CD8-positive, alpha-beta T cell (primary cell): ENCODE measurements at places on chromosomes 4 and X.

DNA sequence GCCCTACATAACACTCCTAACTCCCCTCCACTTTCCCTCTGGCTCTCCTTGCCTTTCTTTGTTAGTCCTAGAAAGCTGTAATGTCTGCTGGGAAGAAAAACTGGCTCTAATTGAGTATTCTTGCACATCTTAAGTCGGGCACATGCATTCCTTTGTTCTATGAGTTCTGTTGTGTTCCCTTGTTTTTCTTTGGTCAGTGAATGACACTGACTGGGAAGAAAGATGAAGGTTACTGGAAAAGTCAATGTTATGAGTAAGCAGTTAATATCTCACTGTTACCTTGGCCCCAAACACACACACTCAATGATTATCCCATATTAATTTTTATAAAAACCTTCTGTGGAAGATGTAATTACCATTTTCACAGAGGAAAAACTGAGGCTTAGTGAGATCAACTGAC, 215.9 kb downstream of the SOWAHB start:
- DNase-seq = no peak

DNA sequence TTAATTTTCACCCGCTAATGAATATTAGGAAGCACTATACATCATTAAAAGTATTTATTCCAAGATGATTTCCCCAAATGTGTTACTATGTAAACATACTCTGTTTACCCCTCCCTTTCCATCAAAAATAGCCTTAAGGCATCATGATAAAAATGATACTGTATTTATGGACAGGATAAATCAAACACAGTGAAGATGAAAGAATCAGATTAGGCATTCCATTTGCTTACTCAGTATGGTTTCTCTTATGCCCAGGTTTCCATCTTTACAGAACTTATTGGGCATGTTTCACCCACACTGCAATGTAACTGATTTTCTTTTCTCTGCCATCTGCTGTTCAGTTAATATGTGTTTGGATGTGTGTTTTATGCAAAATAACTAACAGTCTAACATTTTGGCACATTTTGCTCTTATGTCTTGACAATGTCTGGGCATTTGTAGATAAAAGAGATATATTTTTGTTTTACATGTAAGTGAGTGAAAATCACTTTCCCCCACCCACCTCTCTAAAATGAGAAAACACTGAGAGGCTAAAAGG, 445.2 kb downstream of the RPA4 start:
- no peak for DNase-seq

DNA sequence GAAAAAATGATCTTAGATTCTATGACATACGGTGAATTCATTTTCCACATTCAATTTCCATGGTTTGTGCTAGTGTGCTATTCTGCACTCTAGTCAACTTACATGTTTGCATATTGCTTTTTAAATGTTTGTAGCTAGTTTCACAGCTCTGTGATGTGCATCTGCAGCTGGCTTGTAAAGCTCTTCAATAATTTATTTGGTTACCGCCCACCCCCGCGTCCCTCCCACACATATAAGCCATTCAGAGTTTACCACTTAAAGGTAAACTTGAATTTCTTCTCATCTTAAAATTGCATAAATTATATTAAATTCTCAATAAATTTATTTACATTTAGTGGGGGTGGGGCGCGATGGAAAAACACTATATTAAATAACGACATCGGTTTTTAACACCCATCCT, 291 bp upstream of the NBDY start:
- no peak for DNase-seq

DNA sequence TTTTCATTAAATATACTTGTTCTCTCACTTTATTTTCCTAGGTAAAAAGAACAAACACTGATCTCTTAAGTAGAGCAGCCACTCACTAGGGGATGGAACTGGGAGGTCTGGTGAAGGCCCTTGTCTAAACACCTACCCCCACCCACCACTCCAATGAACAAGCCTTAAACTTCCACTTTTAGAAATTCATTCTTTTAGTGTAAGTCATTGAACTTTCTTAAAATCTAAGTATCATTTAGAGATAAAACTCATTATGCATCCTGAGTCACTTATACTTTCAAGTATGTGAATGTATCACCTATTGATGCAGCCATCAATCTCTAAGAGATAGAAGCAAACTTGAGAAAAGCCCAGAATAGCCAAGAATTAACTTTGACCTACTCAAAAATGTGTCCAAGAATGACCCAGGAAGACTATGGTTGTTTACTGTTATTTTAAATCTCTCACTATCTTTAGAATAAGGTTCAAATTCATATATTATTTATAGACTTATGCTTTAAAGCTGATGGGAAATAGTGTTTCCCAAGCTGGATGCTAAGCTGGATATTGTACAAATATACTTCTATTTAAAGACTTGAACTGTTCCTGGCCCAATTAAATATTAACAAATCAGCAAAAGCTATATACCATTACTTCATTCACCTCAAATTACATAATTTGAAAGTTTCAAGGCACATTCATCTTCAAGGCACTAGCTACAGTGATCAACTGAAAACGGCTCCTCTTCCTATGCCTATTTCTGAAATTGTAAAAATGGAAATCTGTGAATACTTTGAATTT, 49.5 kb downstream of the CAMK2D start:
- DNase-seq = no peak

- DNase-seq = no peak
These were observed 147.7 kb downstream of the RBM46 start for GRCh38 chr4:154928640-154929257.

GRCh38 chr4:38232741-38233140, 272.5 kb downstream of the PTTG2 start:
- no peak for DNase-seq

- no peak for DNase-seq
These were observed 118.1 kb downstream of the ENPP6 start for GRCh38 chr4:184099535-184099966.

GRCh38 chrX:24858004-24858746, 157.6 kb downstream of the ARX start:
- no peak for DNase-seq

GRCh38 chr4:90318193-90318592, 191.0 kb downstream of the CCSER1 start:
- DNase-seq = no peak

GRCh38 chr4:5843573-5844530, 49.0 kb downstream of the CRMP1 start:
- no peak for DNase-seq

- no peak for DNase-seq
These were observed 101.7 kb downstream of the RAPGEF2 start for GRCh38 chr4:159204566-159204965.

DNA sequence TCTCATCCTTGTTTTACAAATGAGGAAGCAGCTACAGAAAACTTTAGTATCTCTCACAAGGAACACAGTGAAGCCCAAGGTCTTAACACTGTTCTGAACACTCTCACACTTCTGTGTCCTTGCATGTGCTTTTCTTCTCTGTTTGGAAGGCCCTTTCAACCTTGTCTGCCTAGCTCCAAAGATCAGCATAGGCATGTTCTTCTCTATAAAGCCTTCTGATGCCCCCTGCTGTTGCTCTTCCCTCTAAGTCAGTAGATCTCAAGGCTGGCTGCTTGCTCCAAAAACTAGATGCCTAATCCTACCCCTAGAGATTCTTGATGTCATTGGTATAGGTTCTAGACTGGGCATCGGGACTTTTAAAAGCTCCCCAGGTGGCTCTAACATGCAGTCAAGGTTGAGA, 5.9 kb downstream of the APOO start:
- DNase-seq = peak; percentile 45

GRCh38 chr4:134747108-134747805, 545.7 kb upstream of the PABPC4L start:
- DNase-seq = no peak

- no peak for DNase-seq
These were observed 190.6 kb downstream of the ACTRT1 start for GRCh38 chrX:127861611-127862010.

GRCh38 chr4:57499786-57500185, 389.6 kb upstream of the IGFBP7 start:
- no peak for DNase-seq

GRCh38 chr4:24630937-24631336, 46.6 kb upstream of the DHX15 start:
- no peak for DNase-seq

GRCh38 chr4:179076865-179077264, 1634.6 kb upstream of the AGA start:
- no peak for DNase-seq

- DNase-seq = no peak
These were observed 14.1 kb downstream of the GRK4 start for GRCh38 chr4:2977211-2978088.

GRCh38 chrX:150845091-150845490, 53.4 kb downstream of the CD99L2 start:
- no peak for DNase-seq
